ENCODE measurements at places on chromosomes 13 and 19.

- DNase-seq, result no peak
Observed at GRCh38 chr13:114167426-114167825, 11.6 kb upstream of the CFAP97D2 start.

- peak; percentile 59 for DNase-seq
Observed at GRCh38 chr13:46321494-46322225, 65.4 kb downstream of the RUBCNL start.

DNA sequence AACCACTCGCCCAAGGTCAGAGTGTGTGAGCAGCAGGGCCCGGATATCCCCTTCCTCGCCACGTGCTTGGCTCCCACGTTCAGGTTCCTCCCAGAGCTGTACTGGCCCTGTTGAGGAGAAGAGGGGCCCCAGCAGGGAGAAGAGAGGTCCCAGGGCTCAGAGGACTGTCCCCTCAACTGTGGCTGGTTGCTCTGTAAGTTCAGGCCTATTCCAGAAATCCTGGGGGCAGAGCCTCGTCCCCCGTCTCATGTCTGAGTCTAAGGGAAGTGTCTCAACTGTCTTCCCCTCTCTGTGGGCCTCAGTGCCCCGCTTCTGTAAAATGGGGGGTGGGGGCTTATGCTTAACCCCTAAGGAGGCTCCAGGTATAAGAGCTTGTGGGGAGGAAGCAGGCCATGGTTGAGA lies 3.9 kb downstream of the PPP5C start:
- DNase-seq, result no peak

DNA sequence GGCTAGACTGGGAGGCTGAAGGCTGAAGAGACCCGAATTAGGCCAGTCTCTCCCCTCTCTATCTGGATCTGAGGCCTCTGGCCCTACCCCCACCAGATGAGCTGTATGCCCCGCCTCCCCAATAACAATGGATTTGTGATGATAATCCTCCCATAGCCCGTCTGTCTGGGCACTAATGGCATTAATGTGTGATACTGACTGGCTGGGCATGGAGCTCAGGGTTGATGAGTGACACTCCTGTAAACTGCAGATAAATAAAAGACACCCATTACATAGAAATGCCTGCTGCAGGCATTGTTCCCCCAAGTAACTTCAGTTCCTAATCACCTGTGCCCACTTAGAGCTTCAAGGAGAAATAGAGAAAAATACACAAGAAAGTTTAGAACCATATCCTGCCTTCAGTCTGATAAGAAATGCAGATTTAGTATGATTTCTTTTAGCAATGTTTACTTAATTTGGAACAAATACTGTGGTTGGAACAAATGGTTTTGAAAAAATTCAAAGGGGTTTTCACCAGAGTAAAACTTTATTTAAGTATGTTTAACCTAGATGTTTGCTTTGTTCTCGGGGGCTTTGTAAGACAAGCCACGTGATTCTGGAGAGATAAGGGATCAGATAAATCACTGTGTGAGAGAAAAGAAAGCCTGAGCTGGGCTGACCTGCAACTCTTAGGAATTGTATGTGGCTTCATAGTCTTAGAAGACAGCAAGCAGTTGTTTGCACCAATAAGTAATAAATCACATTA lies 60.3 kb downstream of the TNFRSF19 start:
- DNase-seq, result no peak

DNA sequence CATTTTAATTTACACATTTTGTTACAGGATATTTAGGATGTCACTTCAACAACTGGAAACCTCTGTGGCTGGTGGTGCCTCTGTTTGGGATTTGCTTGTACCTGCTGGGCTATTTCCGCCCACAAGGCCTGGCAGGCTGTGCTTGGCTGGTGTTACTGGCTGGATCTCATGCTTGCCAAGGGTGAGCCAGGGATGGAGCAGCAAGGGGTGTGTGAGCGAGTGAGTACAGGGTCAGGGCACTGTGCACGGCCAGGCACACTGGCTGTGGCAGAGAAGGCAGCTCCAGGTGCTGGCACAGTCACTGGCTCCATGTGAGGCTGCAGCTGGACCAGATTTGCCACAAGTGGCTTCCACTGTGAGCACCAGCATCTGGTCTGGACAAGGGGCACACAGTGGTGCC lies 1254.8 kb downstream of the SLITRK5 start:
- no peak for DNase-seq

- DNase-seq, result no peak
Observed at GRCh38 chr13:35771898-35772297, 295.4 kb upstream of the MAB21L1 start.

DNA sequence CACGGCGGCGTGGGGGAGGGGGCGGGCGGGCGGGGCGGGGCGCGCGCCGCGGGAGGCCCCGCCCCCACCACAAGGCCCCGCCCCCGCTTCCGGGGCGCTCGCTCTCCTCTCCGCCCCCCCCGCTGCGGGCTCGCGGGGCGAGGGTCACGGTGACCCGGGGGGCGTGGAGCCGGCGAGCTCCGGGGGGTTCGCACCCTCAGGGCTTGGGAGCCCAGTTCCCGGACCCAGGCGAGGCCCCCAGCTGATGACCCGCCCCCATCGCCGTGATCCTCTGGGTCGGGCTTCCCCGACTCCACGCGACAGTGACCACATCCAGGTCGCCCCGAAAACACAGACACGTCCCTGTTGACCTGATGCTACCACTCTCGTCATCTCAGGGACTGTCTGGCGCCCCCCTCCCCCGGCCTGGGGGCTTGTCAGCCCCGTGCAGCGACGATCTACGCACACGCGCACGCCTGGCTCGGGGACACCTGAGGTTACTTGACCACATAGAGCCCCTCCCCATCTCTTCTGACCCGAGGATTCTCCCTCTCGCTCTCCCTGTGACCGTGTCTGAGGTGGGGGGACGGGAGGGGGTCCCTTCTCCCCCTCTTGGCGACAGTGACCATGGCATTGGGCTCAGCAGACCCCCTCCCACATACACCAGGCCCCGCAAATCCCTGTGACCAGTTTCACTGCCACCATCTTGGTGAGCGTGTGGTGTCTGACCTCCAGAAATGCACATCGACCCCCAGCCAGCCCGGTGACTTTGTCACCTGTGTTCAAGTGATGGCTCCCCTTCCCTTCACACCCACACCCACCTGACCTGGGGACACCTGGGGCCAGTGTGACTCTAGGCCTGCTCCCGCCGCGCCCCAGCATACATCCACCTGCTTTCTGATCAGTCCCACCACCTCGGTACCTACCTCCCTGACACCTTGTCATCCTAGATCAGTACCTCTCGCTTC lies 670 bp downstream of the MAP2K7 start:
- DNase-seq, result peak; percentile 50

DNA sequence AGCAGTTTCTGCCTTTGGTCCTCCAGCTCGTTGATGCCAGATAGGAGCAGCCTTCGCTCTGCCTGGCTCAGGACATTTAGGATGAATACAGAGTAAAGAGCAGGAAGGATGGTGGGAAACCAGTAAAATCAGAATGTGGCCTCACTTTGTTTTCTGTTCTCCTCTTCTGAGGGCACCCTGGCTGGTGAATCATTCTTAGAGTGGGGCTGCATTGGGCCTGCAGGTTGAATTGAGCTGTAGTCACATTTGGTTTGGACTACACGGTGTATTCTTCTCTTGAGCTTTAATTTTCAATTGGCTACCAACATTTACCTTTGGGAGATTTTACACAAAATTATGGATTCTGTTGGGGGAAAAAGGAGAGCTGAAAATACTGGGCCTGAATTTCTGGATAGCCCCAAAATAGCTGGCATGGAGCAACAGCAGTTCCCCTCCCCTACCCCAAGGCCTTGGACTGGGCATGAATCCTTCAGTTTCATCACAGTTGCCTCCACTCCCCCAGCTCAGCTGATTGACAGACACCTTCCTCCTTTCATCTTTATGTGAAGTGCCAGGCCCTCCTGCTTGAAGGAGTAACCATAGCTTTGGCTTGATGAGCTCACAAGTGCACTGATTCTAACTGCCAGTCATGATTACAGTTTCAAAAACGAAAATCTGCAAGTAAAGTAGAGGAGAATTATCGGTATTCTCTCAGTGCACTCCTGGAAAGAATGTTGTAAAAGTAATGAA lies 24.3 kb downstream of the ERCC5 start:
- DNase-seq, result no peak

DNA sequence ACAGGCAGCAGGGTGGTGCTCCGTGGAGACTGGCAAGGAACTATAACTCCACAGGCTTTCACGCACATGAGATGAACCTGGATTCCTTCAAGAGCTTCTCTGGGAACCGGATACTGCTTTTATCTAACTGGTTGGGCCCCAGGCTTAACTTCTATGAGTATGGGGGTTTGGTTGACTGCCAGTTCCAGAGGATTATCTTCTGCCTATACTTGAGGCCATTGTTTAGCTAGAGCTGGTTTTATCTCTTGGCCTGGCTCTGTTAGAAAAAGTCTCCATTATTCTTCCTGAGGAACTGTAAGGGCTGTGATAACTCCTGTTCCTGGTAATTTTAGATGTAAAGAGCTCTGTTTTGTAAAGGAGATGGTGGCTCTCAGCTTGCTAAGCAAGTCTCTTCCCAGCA lies 40.9 kb downstream of the ZNF846 start:
- no peak for DNase-seq

DNA sequence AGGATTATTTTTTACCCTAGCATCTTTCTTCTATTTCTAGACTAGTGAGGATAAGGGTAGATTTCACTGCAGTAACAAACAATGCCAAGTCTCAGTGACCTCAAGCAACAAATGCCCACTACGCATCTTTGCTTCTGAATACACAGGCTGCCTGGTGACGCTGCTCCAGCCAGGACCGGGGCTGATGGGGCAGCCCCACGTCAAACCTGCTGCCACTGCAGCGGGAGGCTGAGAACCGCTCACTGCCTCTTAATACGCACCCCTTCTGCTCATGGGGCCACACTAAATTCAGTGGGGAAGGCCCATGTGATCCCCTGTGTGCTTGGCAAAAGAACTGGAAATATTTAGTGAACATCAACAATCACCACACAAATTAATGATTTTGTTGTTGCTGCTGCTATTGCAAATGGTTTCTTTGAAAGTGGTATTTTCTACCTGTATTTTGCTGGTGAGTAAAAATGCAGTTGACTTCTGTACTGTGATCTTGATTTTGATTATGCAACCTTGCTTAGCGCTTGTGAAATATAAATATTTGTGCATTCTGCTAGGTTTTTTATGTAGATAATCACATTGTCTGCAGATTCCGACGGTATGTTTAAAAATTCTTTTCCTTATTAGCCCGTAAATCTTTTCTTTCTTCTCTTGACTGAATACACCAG lies 139.5 kb upstream of the SPACA7 start:
- no peak for DNase-seq

DNA sequence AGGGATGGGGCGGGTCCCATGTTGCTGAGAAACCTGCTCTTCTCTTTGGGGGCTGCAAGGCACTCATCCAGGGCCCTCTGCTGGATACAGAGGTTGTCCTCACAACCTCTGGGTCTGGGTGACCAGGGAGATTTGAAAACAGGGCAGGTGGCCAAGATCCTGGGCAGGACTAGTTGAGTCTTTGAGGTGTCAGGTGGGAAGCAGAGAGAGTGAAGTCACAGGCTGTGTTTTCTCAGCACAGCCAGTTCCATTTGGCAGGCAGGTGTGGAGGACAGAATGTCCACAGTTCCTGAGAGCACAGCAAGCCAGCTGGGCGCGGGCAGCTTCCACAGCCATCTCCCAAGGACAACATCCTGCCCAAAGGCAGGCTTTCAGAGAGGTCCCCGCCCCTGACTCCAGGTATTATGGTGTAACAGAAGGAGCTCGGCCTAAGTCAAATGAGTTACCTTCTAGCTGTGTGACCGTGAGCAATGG lies 118.8 kb downstream of the NUFIP1 start:
- DNase-seq, result no peak

DNA sequence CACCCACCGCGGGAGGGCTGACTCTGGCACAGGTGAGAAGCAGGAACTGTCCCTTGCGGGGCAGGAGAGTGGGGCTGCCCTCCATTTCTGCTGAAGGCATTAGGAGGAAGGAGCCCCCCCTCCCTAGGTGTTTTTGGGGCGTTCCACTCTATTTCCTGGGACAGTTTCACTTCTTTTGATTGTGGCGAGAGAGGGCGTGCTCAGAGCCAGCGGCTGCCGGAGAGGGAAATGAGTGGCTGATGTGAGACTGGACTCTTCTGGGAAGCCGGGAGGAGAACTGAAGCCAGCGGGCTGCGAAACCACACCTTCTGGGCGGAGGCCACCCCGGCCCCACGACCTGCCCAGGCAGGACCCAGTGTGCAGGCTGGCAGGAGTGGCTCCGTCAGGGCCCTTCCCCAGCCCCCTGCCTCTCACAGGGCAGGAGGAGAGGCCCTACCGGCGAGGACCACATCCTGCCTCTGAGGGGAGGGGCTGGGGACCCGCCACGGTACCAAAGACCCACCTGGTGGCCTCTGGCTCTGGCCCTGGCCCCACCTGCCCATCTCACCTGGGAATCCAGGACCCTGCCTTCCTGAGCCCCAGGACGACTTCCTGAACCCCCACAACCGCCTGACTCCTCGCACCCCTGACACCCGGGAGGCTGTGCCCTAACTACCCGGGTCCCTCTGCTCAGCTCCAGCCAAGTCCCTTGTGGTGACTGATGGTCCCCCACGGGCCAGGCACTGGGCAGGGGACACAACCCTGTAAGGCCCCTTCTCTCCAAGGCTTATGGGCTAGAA lies 25.9 kb downstream of the MPND start:
- peak; percentile 66 for DNase-seq

- no peak for DNase-seq
Observed at GRCh38 chr13:94988654-94989053, 276.3 kb upstream of the SOX21 start.

GRCh38 chr19:29320618-29321017 lies 107.7 kb upstream of the UQCRFS1 start:
- DNase-seq, result no peak

Measured in activated T-cell treated with anti-CD3 and anti-CD28 coated beads for 48 hours (primary cell).